Lower leg skin (tissue), 4 donors: ENCODE measurements at places on chromosomes 7 and 10.

GRCh38 chr7:83684928-83685327, 36.0 kb upstream of the SEMA3E start:
- DNase-seq = no peak

DNA sequence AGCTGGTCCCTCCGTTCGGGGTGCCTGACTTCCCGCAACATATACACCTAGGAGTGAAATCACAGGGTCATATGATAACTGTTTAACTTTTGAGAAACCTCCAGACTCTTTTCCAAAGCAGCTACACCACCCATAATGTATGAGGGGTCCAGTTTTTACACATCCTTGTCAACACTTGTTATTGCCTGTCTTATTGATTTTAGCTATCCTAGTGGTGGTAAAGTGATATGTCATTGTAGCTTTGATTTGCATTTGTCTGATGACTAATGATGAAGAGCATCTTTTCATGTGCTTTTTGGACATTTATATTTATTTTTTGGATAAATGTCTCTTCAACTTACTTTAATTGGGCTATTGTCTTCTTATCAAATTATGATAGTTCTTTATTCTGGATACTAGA, 29.0 kb downstream of the SND1 start:
- no peak for DNase-seq

GRCh38 chr10:14185316-14186045, 145.2 kb downstream of the FRMD4A start:
- no peak for DNase-seq

DNA sequence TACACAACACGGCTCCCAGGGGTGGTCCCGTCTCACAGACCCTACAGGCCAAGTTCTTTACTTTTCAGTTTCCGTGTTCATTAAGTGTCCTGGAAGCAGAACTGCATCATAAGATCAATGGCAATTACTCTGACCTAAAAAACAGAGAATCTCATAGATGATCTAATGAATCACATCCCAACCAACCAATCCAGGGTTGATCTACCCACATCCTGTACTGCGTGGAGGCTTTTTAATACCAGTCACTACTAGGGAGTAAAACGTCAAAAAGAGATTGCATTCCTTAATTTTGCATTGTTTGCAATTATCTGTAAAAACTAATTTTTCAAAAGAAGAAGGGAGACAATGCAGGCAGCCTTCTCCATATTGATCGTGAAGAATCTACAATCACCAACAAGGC, 72.6 kb downstream of the PARD3 start:
- DNase-seq = no peak

DNA sequence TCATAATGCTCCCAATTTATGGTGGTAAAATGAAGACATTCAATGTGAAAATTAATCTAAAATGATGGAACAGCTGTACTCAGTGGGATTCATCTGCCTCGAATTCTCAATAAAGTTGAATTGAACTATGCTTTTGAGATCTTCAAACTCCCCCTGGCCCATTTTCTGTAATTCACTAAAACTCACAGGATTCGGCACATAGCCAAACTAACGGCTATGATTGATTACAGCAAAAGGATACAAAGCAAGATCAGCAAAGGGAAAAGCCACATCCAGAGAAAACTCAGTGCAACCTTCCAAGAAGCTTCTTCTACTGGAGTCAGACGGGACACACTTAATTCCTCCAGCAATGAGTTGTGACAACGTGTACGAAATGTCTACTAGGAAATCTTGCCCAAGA, 307.5 kb downstream of the CNTNAP2 start:
- DNase-seq = no peak
